ENCODE measurements at places on chromosomes 4 and X. TPM values are rescaled to one million over a fixed set of nuclear protein-coding genes. Genes with fewer than 3 reads are reported as not detected.

GRCh38 chrX:56572975-56573374, 9.5 kb downstream of the UBQLN2 start:
- DNase-seq = no peak

GRCh38 chrX:38375891-38376290, 23.5 kb downstream of the OTC start:
- DNase-seq = no peak

DNA sequence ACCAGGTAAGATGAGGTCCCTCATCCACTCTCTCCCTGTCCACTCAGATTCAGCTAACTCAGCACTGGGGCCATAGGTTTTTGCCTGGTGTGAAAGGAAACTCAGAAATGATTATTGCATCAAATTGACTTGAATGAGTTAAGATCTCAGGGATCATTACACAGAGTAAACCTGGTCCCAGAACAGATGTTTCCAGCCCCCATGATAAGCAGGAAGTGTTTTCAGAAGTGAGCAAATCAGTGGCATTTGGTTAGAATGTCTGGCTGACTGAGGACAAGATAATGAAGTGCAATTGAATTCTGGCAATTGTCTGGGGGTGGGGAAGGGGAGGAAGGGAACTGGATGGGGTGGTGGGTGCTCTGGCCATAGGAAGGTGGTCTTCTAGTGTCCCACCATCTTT, 108.0 kb downstream of the CHIC2 start:
- DNase-seq = no peak

GRCh38 chrX:10231461-10231860, 74.7 kb downstream of the CLCN4 start:
- DNase-seq = no peak

GRCh38 chrX:69144838-69145680, 20.2 kb downstream of the PJA1 start:
- no peak for DNase-seq

DNA sequence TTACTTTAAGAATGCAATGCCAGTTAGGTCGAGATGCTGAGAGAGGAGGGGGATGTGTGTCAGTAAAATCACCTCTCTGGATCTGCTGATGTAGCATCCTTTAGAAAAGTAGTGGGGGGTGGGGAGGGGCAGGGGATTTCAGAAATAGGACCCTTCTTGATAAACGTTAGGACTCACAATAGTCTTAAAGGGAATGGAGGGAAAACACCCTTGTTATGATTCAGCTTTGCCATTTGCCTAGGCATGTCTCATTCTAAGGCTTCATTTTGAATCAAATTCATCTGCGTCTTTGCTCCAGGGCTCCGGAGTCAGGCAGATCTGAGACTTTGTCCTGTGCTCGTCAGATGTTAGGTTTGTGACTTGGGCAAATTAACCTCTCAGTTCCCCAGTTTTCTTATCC, 879 bp downstream of the SH2D1A start:
- DNase-seq = no peak

GRCh38 chr4:41866799-41867677, 68.2 kb upstream of the TMEM33 start:
- no peak for DNase-seq

DNA sequence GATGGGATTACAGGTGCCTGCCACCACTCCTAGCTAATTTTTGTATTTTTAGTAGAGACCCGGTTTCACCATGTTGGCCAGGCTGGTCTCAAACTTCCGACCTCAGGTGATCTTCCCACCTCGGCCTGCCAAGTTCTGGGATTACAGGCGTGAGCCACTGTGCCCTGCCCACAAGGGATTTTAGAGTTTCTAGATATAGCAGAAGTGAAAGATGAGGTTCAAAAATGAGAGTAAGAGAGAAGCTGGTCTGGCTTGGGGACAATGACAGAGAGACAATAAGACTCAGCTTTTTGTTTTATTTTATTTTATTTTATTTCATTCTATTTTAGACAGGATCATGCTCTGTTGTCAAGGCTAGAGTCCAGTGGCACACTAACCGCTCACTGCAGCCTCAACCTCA, 30.6 kb downstream of the TRIM61 start:
- DNase-seq = no peak

DNA sequence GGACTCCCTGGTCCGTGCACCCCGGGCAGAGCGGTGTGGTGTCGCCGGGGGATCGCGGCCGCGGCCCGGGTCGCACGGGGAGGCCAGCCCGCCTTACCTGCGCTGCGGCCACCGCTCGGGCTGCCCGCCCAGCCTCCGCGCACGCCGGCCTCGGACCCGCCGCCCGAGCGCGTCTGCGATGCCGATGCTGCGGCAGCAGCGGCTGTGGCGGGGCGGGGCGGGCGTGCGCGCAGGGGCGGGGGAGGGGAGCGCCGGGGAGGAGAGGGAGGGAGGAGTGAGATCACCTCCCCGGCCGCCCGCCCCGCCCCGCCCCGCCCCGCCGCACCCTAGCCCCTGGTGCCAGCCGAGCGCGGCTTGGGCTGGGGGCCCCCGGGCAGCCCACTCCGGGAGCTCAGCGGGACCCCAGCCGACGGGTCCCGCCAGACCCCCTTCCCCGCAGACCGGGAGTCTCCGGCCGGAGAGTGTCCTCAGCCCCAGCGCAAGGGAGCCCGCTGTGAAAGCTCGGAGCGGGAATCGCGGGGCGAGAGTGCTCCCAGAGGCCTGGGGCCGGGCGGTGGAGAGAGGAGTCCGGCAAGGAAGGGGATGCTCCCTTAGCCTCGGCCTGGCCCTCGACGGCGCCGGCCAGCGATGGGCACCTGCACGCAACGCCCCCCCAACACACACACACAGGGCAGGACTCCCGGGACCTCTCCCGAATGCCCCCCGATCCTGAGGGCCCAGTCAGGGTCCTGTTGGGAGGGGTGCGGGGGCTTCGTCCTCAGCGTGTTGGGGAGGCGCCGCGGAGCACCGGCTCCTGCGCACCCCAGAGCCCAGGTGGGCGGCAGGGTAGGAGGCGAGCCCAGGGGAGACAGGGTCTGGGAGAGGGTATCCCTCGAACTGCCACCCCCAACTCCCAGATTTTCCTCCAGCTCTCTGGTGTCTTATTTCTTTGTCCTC, at the start of gene L1CAM:
L1CAM (minus strand) TSS at position 206 of the 936 bp plus-strand sequence. CDS start 10,337 bp downstream, outside the sequence.
- no peak for DNase-seq

GRCh38 chr4:158146736-158147135, 26.1 kb downstream of the GASK1B start:
- DNase-seq = no peak

DNA sequence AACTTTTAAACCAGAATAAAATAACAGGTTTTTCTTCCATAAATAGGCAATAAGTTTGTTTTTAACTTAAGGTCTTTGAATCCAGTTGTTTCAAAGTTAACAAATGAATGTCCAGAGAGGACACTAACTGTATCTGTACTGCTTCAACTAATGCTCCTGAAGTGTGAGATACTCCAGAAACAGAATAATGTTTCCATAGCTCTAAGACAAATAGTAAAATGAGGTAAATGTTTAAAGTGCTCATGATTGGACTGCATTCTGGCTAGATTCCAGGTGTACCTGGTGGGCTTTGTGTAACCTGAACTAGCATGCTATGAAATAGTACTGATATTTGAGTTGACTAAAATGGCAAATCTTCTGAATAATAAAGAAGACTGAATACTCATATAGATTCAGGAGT, 51.7 kb downstream of the METTL14 start:
- no peak for DNase-seq

GRCh38 chr4:55424791-55425190, 29.0 kb downstream of the TMEM165 start:
- no peak for DNase-seq

- DNase-seq = no peak
These were observed 250.1 kb downstream of the SNCA start for GRCh38 chr4:89586864-89587263.

DNA sequence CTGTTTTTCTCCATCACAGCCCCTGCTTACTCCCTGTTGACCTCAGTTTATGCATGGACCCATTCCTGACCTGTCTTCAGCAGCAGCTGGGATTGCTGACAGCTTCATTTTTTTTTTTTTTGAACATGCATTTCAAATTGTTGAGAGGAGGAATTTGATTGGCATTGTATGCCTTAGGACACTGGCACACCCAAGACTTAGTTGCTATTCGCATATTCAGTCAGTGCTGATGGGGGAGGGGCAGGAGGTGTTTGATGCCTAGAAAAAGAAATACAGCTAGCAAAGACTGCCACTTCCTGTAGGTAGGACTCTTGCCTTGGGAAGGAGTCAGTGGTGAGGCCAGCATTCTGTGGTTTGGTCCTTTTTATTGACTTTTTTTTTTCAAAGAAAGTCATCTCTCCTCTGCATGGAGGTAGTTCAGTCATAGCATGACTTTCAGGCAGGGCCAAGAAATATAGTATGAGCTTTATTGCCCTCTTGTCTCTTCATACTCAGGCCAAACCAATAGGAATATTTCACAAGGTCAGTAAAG, 33.6 kb upstream of the XK start:
- DNase-seq = no peak

GRCh38 chr4:158033416-158034120, 139.3 kb downstream of the GASK1B start:
- no peak for DNase-seq

- no peak for DNase-seq
These were observed 29.9 kb downstream of the UPRT start for GRCh38 chrX:75303795-75304194.

Gene AREG
- total RNA-seq = 2.7 TPM

Gene ADGRG4
- not detected for total RNA-seq

Gene SNX25
- 19.8 TPM for total RNA-seq

Gene MBNL3
- total RNA-seq = 92.4 TPM

Gene LDOC1
- 6.8 TPM for total RNA-seq

Gene PRKG2
- total RNA-seq = 20.4 TPM

Gene PHEX
- total RNA-seq = 0.29 TPM

Gene IGSF1
- total RNA-seq = 6.5 TPM

Measured in right cardiac atrium (tissue), 5 donors.